ENCODE measurements at places on chromosomes 4 and X.

GRCh38 chrX:31269914-31270313 lies 198.1 kb upstream of the FTHL17 start:
- DNase-seq: no peak

DNA sequence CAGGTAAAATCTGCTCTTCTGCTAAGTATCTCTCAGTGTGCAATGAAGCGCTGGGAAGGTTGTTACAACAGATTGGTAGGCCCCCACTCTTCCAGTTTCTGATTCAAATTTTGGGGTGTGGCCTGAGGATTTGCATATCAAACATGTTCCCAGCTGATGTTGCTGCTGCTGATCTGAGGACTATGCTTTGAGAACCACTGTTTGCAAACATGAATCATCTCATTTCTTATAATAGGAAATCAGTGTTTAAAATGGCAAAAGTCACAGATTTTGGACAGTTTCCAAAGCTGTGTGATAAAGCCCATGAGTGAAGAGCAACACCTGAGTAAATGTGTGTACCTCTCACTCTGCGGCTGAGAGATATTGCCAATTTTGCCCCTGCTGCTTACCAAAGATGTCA lies 36.2 kb upstream of the NDNF start:
- no peak for DNase-seq

GRCh38 chr4:10741961-10742699 lies 57.6 kb upstream of the CLNK start:
- DNase-seq: no peak

GRCh38 chr4:171203425-171203824 lies 609.8 kb upstream of the GALNTL6 start:
- no peak for DNase-seq

DNA sequence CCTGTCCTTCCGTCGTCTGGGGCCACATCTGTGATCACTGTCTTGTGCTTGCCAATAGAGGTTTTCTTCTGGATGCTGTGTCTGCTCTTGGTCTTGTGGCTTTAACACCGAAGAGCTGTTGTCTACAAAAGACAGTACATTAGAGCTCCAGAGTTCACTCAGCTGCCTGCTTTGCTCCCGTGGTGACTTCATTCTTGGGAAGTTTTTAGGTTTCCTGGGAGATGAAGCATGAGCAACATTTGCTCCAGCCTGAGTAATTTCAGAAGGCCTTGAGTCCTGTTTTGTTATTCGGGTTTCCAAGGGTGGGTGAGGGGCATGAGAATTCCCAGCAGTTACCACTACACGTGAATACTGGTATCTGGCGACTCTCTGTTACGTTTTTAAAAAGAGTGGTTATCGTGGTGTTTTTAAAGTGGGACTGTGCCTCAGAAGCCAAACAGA lies 189.2 kb downstream of the SHROOM3 start:
- DNase-seq: no peak

- no peak for DNase-seq
These were observed 19.7 kb downstream of the GABRB1 start for GRCh38 chr4:47050761-47051725.

DNA sequence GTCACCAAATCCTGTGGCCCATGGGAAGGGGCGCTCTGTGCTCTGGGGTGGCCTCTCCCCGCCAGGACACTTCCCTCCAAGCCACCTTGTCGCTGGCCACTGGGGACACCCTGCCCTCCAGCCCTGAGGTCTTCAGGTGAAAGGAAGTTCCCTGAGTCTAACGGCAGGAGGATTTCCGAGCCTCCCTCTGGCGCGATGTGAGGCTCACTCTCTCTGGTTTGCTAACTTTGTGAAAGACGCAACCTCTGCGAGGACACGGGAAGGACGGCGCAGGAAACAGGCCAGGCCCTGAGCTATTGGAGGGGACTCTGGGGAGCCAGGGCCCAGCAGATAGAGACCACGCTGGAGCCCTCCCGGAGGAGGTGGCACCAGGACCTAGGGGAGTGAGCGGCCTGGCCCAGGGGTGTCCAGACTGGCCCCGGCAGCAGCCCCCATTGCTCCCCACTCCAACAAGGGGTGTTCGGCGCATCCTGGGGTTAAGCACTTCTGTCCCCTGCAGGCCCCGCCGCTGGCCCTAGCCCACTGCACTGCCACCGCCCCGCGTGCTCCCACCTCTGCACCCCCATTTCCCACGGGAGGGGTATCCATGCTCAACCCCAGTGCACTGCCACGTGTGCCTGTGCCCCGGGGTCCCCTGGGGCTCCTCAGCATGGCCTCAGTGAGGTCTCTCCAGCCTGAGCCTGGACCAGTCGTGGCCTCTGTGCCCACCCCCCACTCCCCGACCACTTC lies 72.2 kb upstream of the MXD4 start:
- no peak for DNase-seq

- no peak for DNase-seq
These were observed 15.0 kb downstream of the APELA start for GRCh38 chr4:164892018-164892417.

DNA sequence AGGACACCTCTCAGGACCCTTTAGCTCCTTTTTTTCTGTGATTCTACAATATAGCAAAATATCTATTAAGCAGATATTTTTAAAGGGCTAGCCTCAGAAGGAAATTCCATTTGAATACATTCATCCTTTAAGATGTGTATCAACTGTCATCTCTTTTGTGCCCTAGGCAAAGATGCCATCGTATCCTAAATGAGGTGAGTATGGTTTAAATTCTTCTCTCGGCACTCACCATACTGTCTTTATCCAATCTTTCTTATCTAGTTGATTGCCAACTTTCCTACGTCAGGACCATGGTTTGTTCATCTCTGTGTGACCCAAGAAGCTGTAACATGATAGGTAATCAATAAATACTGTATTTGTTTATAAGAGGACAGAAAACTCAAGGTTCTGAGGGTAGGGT lies 176.0 kb downstream of the LDB2 start:
- no peak for DNase-seq

GRCh38 chrX:114344756-114345349 lies 239.0 kb upstream of the HTR2C start:
- DNase-seq: no peak

DNA sequence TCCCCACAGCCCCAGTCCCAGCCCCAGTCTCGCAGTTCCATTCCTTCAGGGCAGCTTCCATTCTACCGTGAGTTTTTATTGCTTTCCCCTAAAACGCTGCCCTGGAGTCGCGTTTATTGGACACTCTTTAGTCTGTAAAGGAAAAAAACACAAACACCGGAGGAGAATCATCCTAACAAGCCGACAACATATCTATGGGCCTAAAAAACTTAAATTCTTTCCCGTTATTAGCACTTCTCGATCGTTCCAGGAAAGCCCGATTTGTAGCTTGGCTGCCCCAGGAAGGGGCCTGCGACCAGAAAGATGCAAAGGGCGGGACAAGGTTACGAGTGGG lies 178.5 kb downstream of the CBR4 start:
- no peak for DNase-seq

- no peak for DNase-seq
These were observed 199.4 kb upstream of the DDX53 start for GRCh38 chrX:22800360-22800759.

DNA sequence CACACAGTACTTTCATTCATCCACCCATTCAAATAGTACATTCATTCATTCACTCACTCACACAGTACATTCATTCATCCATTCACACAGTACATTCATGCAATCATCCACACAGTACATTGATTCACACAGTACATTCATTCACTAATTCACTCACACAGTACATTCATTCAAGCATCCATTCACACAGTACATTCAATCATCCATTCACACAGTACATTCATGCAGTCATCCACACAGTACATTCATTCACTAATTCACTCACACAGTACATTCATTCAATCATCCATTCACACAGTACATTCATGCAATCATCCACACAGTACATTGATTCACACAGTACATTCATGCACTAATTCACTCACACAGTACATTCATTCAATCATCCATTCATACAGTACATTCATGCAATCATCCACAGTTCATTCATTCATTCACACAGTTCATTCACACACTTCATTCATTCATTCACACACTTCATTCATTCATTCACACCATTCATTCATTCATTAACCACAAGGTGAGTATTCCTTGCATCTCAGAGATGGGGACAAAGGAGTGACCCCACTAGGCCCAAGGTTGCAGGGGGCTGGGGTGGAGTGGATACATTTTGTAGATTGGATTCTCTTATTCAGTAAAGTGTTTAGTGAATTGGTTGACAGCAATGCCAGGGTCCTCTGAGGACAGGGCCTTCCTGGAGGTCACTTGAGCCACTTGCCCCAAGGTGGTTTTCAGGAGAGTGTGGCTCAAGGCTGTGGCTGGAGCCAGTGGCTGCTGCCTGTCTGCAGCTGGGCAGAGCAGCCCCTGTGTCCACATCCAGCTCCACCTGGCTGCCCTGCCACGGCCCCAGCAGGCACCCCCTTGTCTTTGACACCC lies 4.3 kb upstream of the SPON2 start:
- DNase-seq: no peak

DNA sequence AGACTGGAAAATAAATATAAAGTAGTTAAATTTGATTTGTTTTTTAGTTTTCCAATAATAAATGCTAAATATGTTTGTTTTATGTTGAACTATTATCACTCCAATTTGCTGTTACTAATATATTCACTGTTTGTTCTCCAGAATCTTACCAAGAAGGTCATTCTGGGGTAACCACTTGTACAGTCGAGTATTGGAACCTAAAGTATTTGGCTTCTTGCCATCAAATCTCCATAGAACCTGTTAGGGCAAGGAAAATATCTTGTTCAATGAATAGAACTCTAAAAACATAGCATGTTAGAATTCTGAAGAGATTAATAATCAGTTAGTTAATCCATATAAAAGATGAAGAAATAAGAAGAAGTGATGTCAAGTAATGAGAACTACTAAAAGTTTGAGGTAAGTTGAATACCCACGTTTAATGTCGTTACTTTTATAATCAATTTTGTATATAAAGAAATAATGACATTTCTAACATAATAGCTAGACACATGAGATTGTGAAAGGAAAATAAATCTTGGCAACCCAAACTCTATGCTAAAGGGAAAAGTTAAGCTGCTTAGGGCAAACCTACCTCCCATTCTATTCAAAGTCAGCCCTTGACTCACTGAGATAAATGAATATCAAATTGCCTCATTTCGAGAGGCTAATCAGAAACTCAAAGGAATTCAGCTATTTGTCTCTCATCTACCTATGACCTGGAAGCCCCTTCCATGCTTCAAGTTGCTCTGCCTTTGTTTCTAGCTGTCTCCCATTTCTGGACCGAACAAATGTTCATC lies 15.3 kb downstream of the UGT2B15 start:
- no peak for DNase-seq

GRCh38 chr4:47704693-47705325 lies 133.1 kb downstream of the CORIN start:
- no peak for DNase-seq

DNA sequence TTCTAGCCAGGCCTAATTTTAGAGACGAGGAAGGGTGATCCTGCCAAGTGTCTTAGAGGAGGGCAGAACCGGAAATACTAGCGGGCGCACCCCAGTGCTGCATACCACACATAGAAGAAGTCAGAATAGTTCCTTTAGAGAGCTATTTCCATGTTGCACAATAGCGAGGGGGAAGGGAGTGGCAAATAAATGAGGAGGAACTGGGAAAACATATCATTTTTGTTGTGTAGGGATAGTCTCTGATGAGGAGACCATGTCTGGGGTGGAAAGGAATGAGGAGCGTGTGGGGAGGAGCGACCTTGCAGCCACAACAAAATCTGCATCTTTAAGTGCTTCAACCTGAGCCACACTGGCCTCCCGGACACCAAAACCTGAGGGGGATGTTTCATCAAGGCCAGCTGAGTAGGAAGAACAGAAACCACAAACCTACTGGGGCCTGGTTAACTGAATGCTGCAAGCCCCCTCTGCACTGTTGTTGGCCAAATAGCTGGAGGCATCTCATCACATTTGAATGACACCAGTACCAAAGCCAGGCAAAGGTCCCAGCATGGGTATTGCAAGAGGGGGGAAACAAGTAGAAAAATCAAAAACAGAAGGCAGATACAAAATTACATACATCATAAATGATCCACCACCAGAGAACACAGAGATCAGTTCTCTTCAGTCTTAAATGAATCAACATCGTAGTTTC lies 26.7 kb upstream of the C1QTNF7 start:
- DNase-seq: peak; percentile 15

DNA sequence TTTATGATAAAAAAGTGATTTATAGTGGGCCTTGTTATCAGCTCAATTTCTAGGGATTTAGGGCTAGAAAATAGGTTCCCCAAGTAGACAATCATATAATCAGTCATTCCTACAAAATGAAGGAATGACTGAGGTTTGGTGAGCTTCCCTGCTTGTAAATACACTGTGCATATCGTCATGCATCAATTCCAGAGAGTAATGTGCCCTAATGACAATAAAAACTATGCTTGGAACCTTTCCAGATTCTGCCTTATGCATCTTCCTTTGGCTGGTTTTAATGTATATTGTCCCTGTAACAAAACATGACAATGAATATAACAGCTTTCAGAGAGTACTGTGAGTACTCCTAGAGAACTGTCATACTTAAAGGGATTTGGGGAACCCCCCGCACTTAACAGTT lies 1310.9 kb downstream of the PCDH7 start:
- no peak for DNase-seq

GRCh38 chrX:126272795-126273497 lies 106.9 kb upstream of the DCAF12L2 start:
- no peak for DNase-seq

Measured in stimulated activated CD4-positive, alpha-beta T cell treated with anti-CD3 and anti-CD28 coated beads, Interleukin-12 subunit alpha, Interleukin-12 subunit beta, amount 100 ng/mL, for 24 hours (primary cell).